Right lobe of liver (tissue), 6 donors: ENCODE measurements at places on chromosomes 3 and 15. TPM values are rescaled to one million over a fixed set of nuclear protein-coding genes. Genes with fewer than 3 reads are reported as not detected.

- no peak for DNase-seq
These were observed 123.9 kb upstream of the TNIK start for GRCh38 chr3:171584100-171584499.

DNA sequence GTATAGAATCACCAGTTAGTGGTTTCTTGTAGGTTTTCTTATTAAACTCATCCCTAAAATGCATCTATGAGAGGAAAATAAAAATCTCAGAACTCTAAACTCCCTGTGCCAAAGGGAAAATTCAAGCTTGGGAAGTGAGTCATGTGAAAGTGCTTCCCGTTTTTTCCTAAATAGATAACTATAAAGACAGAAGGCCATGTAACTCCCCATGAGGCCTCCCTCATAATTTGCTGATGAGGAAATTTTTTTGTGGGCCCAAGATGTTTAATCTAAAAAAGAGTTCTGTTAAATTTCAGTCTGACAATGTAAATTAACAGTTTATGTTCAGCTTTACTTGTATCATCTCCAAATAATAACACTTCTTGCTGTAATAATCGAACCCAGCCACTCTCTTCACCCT, 1273.9 kb downstream of the OTOL1 start:
- no peak for DNase-seq

- no peak for DNase-seq
These were observed 4.9 kb downstream of the PLOD2 start for GRCh38 chr3:146156095-146156494.

DNA sequence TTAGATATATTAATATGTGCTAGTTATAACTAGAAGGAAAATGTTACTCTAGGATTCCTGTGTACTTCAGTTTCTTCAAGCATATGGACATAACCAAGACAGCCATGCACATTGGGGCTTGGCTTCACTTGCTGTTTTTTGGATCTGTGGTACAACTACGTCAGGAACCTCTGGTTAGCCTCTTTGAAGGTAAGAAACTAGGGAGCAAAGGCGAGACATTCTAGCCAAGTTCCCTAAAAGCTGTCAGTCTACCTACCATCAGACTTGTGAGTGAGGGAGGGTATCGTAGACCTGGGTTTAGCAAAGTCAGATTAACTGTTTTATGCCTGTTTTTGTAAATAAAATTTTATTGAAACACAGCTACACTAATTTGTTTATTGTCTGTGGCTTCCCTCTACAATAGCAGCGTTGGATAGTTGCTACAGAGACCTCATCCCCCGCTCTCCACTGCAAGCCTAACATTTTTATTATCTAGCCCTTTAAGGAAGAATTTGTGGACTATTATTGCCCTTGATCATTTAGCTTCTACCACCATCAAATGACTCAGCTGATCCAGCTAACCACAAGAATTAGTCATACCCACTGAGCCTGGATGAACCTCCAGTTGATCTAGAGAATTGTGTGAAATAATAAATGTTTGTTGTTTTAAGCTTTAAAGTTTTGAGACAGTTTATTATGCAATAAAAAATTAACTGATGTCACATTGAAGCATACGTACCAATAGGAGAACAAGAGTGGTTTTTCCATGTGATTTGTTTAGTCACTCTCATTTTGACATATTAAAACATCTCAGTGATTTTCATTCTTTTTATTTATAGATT, 58.1 kb downstream of the RSRC1 start:
- no peak for DNase-seq

DNA sequence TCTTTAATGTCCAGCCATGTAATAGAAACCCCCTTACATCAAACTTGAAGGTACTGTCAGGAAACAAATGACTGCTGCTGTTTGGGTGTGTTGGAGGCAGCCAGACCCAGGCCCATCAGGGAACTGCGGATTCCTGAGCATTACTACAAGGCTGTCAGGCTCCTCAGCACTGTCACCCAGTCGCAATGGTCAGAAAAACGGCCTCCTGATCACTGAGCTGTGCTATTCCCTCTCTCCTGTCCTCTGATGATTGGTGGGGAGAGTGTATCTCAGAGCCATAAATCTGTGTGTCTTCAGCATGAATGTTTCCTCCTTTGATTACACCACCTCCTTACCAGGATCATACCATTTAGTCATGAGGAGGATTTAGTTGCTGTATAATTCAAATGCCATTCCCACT, 135.2 kb upstream of the GADL1 start:
- DNase-seq: no peak

DNA sequence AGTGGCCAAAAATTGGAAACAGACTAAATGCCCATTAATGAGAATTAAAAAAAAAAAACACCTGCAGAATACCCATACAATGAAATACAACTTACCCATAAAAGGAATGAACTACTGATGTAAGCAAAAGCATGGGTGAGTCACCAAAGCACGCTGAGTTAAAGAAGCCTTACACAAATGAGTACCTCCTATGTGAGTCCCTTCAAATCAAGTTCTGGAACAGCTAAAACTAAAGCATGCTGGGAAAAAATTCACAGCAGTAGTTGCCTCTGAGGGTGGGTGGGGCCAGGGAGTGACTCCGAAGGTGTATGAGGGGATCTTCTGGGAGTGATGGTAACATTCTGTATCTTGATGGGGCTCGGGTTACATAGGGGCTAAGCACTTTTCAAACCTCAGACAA, 11.4 kb downstream of the MYO5C start:
- DNase-seq: no peak

GRCh38 chr3:116591236-116591635, 118.3 kb upstream of the TUSC7 start:
- DNase-seq: no peak

- DNase-seq: no peak
These were observed 144.6 kb upstream of the MEF2A start for GRCh38 chr15:99421172-99421656.

DNA sequence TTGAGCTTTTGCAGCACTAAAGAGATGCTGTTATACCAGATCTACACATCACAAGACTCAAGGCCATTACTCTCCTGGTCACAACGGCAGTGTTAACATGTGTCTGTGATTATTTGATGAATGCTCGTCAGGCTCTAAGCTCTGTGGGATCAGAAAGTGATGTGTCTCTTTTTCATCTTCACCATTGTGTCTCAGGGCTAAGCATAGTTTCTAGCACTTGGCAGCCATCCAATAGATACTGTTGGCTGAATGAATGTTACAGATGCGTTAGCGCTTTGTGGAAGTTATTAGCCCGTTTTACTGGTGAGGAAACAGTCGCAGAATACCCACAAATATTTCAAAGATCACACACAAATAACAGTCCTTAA, 1.2 kb upstream of the FAM81A start:
- no peak for DNase-seq

GRCh38 chr3:35658686-35659085, 19.4 kb downstream of the ARPP21 start:
- no peak for DNase-seq

DNA sequence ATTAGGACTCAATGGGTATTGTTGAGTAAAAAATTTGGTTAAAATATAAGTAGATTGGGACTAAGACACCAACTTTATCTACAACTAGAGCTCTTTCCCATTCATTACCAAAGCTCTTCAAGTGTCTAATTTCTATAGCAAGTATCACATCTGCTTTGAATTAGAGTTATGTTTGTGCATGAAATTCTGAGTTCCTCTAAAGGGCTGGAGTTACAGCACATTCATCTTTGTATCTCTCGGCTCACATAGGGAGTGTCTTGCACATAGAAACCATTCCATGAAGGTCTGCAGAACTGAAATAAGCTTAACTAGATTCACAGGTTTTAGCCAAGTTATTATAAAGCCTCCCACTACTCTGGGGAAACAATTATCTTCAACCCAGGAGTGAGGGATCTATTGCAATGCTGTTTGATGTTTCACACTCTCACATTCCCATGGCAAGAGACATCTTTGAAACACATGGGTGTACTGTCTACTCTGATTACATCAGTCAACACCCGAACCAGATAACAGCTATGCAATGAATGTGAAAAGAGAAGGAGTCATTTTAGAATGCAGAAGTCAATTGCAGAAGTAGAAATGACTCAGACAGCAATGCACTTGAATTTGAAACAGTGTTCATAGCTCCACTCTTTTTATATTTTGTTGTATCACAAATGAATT, 93.1 kb upstream of the KBTBD8 start:
- no peak for DNase-seq

DNA sequence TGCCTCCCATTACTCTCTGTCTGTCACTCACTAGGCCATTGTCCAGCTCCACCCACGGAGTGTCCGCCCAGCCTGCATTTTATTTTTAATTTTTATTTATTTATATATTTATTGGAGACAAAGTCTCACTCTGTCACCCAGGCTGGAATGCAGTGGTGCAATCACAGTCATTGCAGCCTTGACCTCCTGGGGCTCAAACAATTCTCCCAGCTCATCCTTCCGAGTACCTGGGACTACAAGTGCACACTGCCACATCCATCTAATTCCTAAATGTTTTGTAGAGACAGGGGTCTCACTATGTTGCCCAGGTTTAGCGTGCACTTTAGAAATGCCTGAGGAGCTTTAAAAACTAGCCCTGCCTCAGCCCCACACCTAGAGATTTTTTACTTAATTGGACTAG, 141.5 kb downstream of the LIPC start:
- peak; percentile 40 for DNase-seq

- DNase-seq: no peak
These were observed 105.9 kb downstream of the TPRG1 start for GRCh38 chr3:189277711-189278110.

DNA sequence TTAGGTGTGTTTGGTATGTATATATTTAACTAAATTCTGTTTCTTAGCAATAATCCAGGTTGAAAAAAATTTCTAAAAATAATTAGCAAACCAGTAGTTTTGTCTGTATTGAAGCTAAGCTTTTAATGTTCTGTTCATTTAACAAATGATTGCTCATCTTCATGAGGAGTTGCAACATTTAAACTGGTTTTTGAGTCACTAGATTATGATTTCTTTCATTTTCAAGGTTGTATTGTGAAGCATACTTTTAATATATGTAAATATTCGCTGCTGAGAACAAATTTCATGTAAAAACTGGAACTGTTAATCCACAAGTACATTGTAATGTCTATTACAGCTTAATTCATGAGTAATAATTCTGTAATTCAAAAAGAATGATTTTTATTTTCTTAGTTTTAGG, 192.7 kb downstream of the MBNL1 start:
- no peak for DNase-seq

- no peak for DNase-seq
These were observed 49.7 kb downstream of the GATM start for GRCh38 chr15:45328663-45329062.

DNA sequence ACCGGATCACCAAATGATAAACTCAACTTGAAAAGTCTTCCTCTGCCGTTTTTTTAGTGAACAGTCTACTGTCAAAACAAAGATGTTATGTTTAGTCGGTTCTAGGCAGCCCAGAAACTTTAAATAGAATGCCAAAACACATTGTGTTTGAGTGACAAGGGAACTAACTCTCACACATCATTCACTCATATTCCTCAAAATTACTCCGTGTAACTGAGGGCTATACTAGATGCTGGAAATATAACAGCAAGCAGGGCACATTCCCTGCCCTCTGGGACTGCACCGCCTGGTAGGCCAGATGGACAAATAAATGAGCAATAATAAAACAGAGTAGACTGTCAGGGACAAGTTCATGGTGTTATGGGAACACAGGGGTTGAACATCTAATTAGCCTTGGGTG, 251.4 kb downstream of the MAGI1 start:
- no peak for DNase-seq

- no peak for DNase-seq
These were observed 289.5 kb upstream of the RGMA start for GRCh38 chr15:93378558-93378957.

- DNase-seq: no peak
These were observed 185.5 kb downstream of the MCTP2 start for GRCh38 chr15:94416820-94417219.

DNA sequence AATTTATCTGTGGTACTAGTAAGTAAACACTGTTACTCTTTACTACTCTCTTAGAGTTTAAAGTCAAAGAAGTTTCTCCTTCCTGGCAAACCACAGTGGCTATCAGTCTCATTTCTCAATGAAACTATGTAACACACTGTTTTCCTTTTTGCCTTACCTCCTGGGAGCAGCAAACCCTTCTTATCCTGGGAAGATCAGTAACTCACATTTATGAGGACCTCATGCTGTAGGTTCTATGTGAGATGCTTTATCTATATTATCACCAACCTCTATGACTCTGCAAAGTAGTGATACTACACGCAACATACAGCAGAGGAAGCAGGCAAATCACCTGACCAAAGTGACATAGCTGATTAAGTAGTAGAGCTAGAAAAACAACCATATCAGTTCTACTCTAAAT, 35.3 kb downstream of the PBRM1 start:
- DNase-seq: no peak

Gene CCDC13
- total RNA-seq: 1.5 TPM

Gene IL16
- total RNA-seq: 6.8 TPM

Gene CISH
- 5.3 TPM for total RNA-seq

Gene IL20RB
- 0.37 TPM for total RNA-seq

Gene GRM7
- total RNA-seq: not detected

Gene KIF23
- total RNA-seq: 1.0 TPM

Gene TBC1D2B
- 81.4 TPM for total RNA-seq

Gene SKIC8
- total RNA-seq: 30.3 TPM

Gene MINDY2
- total RNA-seq: 5.4 TPM

Gene LEO1
- 9.7 TPM for total RNA-seq

Gene DUOXA1
- not detected for total RNA-seq

Gene GRK7
- not detected for total RNA-seq

Gene CMTM7
- 5.0 TPM for total RNA-seq
